Activated CD4-positive, alpha-beta memory T cell treated with anti-CD3 and anti-CD28 coated beads, Interleukin-2, amount 10 ng/mL, durations not matched to agents 7 days and 5 days (primary cell): ENCODE measurements at places on chromosomes 2 and 18.

DNA sequence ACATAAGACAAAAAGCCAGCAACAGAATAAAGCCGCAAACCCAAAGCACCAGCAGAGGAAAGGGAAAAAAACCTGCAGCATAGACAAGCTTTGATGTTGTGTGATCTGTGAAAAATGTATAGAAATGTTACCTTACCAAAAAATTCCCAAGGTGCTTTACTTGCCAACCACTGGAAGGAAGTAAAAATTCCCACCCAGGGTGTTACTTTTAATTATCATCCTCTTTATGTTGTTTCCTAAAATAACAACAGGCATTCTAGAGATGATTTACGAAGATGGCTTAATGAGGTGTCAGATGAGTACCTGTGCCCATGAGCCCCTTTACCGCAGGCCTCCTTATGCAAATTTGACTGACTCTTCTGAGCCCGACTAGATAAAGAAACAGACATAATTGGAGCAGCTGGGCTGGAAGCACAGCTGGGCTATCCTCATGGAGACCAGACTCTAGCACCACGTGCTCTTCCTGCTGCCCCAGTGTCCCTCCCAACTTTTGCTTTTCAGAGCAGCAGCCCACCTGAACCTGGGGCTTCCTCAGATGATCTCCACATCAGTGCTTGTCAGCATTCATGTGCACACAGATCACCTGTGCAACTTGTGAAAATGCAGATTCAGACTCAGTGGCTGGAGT, 41.5 kb downstream of the SRSF7 start:
- DNase-seq, result peak; percentile 36

- no peak for DNase-seq
Observed at GRCh38 chr2:38464971-38465788, 88.1 kb upstream of the ATL2 start.

- peak; percentile 84 for DNase-seq
Observed at GRCh38 chr18:3129053-3129864, 90.5 kb downstream of the MYOM1 start.

DNA sequence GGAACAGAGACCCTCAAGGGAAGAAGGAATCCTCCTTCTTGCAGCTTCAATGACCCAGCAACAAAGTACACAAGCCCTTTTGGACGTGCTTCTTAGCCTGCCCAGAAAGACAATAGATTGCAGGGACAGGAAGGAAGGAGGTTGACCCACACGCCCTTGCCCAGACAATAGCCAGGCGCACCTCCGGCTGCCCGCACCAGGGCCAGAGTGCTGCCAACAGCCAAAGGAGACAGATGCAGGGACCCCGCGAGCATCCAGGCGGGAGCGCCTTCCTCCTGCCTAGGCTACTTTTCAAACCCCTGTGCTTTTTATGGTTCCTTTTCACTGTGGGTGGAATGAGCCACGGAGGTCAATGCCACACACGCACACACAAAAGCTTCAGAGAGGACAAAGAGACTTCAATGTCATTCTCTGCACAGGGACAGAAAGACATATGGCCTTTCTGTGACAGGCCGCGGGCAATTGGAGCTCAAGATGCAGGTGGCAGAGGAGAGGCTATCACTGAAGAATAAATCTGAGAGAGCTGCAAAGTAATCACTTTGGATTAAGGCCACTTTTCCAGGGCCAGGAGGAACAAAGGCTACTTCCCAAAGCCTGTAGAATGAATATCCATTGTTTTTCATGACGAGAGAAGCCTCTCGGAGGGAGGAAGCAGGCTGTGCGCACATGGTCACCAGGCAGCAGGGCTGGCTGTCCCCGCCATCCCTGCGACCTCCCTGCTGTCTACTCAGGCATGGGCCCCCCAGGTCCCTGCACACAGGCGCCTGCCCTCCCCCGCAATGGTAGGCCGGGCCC, 300.6 kb downstream of the EIPR1 start:
- DNase-seq, result no peak

GRCh38 chr2:170885130-170885791, 43.8 kb upstream of the GORASP2 start:
- DNase-seq, result no peak

GRCh38 chr2:124983595-124983994, 958.5 kb downstream of the CNTNAP5 start:
- DNase-seq, result no peak

GRCh38 chr2:41926614-41927580, 120.9 kb upstream of the PKDCC start:
- DNase-seq, result no peak

GRCh38 chr2:76825140-76825970, 696.8 kb downstream of the LRRTM4 start:
- DNase-seq, result no peak

DNA sequence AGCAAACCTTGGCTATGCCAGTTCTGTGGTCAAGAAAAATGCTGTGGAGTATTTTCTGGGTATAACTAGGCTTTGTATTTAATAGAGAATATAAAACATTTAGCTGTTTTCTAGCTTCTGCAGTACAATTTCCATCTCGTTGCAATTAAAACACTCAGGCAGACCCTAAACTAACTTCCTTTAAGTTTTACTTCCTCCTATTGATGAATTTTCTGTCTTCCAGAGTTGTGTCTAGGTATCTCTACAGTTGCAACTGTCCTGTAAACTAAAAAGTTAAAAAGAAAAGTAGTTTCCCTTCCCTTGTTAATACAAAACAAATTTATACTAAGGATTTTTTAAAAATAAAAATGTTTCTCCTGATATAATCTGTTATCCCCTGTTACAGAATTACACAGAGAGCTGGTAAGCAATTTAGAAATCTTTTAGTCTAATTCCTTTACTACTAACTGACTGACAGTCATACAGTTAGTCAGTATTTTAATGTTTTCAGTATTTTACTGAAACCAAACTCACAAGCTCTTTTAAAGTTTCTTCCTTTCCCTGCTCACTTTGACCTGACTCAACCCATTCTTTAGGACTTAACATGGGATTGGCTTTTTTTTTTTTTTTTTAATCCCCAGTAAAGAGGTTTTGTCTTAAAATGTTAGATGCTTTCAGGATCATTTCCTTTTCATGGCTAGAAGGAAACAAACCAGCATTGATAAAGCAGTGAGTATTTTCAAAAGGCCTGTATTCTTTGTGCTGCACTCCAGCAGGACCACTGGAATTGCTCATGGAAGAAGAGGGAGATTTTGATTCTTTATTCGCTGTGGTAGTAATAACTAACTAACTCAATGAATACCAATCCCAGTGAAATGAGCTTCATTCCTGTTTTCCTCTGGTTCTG, 22.9 kb downstream of the ITGAV start:
- no peak for DNase-seq

GRCh38 chr2:206824087-206824618, 58.7 kb downstream of the FASTKD2 start:
- DNase-seq, result no peak

GRCh38 chr2:185404578-185404977, 334.0 kb upstream of the FSIP2 start:
- no peak for DNase-seq

DNA sequence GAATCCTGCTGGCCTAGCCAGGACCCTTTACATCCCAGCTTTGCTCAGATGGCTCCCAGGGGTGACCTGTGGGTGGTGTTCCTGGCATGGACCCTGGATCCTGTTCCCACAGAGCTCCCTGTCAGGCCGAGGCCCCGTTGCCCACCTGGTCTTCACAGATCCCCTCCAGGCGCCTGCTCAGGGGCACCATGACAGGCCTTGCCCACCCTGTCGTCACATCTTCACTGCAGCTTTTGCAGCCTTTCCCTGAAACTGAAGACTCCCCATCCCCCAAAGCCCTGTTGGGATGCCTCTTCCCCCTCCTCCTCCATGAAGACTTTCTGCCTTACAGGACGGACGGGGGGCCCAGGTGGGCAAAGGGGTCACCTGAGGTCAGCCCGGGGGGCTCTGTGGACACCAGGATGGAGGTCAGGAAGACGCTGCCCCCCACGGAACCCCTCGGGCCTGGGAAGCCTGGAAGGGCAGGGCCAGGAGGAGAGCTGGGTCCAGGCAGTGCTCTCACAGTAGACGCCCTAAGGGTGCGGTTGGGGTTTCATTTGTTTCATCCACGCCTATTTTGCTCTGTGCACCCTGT, 13.0 kb upstream of the KIF1A start:
- no peak for DNase-seq

GRCh38 chr2:98454073-98454472, 9.4 kb downstream of the INPP4A start:
- DNase-seq, result no peak

DNA sequence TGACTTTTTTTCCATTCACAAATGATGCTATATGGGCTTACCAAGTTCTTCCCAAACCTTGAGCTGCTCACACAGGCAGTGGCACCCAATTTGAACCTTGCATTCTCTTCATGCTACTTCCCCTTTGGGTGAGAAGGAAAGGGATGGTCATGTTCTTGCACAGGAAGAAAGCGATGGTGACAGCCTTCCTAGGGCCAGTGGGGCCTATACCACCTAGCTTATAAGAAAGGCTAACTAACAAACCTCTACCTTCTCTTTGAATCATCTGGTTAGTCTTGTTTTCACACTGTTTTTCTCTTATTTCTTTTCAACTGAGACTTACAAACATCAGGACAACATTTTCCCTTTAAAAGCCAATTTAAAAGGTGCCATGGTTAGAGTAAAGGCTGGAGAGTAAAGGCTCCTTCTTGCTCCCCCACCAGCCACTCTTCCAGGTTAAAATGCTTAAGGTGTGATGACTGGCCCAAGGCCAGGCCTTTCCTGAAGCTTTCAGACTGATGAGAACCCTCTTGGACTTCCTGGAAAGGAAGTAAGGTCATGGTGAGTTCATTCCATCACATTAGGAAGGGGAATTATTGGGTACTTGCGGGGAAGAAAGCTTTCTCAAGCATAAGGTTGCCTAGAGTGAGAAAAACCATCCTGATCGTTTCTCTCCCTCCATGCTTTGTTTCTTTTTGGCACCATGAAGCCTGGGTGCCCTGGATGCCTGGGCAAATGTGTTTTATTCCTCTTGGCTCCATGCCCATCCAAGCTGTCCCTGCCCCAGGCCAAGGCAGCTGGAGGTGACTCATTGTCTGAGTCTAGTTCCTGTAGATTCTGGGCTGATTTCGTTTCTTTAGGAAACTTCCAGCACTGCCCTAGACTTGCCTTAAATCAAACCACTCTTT, 41.4 kb upstream of the ITGB6 start:
- DNase-seq, result no peak

DNA sequence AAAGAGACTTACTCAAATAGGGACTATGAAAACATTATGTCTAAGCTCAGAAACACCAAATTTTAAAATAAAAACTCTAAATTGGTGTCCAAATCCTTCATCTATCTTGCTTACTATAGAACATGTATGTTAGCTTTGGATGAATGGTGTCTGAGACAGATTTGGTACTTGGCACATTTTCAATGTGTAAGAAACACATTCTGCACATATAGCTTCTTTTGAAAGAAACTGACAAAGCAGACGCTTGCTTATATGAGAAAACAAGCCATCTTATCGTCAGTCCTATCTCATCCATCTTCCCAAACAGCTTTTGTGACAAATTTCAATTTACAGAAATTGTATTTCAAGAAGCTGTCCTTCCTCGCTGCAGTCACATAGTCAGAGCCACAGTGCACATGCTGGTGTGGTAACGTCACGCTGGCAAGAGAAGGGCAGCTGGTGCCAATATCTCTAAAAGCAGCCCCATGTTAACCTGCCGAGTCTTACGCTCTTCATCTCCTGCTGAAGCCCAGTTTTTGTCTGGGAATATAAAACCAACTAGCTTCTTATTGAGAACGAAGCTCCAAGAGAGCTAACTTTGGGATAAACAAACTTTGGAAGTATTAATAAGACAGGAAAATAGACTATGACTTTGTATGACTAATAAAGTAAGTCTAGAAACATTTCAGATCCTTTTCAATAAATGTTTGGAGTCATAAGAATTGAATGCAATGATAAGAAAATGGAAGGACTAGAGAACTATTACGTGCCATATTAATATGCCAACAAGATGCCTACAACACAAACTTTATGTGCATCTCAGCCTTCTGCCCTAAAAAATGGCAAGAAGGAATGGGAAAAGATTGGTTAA, 74.9 kb upstream of the TFCP2L1 start:
- DNase-seq, result no peak

DNA sequence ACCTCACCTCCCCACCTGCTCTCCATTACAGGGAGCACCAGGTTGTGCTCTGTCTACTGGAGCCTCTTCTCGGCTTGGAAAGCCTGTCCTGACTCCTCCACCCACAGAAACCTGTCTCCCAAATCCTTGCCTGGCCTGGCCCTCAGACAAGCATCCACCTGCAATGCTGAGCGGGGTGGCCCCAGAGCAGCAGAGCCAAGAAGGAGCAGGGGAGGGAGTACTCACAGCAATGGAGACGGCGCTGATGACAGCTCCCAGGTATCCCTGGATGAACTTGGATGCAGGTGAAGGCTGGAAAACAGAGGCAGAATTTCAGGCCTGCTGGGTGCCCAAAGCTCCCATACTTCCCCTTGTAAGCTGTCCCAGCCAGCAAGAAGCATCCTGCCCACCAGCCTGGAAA, 72.8 kb downstream of the SFXN5 start:
- DNase-seq, result no peak

GRCh38 chr2:216934623-216935022, 74.8 kb upstream of the TNP1 start:
- no peak for DNase-seq

DNA sequence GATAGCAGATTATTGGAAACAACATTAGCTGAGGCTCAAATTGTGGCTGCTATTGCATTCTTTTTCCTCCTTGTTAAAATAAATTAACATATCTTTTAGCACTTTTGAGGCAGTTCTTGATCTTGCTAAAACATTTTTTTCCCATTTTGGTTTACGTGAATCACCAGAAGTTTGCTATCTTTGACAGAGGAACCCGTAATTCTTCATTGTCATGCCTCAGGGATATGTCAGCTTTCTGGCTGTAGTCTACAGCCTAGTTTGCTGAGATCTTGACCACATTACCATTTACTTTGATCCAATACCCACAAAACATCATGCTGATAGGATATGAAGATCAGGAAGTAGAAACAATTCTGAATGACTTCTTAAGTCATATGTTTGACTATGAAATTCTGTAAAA, 25.1 kb upstream of the FANCL start:
- DNase-seq, result no peak

- DNase-seq, result no peak
Observed at GRCh38 chr2:134195341-134195740, 58.5 kb upstream of the MGAT5 start.

DNA sequence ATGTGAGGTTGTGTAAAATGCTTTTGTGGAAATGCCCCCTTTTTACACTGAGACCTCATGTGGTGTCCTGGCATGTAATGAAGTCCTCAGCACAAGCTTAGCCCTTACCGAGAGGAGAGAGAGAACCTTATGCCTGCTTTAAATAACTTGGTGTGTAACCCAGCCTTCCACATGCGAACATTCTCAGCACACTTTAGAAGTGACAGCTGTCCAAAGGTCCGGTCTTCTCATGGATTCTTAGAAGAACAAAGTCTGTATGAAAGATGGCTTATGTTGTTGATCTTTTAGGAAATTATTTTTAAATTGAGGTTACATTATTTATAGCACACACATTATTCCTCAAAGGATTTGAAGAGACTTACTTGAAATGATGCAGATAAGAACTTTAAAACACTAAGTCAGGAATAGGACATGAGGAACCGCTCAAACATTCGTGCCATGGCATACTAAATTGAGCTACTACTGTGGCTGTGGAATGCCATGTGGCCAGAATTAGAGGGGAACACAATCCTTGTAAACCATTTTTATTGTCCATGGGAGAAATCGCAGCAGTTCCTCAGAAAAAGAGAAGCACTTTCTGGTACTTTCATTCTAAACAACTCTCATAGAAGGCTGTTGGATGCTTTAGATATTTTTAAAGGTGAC, 79.6 kb downstream of the WDSUB1 start:
- DNase-seq, result no peak
